Left ventricle myocardium inferior (tissue), 1 donor: ENCODE measurements at places on chromosomes 4 and X. TPM values are rescaled to one million over a fixed set of nuclear protein-coding genes. Genes with fewer than 3 reads are reported as not detected.
A peak's percentile ranks its signal among the peaks of the same experiment; 100 is the strongest.

GIMD1 gene
- not detected for total RNA-seq

NEUROG2 gene
- not detected for total RNA-seq

AVPR2 gene
- total RNA-seq: 3.1 TPM

- no peak for DNase-seq
Measured at GRCh38 chr4:165953181-165953580, 80.1 kb downstream of the TLL1 start.

DNA sequence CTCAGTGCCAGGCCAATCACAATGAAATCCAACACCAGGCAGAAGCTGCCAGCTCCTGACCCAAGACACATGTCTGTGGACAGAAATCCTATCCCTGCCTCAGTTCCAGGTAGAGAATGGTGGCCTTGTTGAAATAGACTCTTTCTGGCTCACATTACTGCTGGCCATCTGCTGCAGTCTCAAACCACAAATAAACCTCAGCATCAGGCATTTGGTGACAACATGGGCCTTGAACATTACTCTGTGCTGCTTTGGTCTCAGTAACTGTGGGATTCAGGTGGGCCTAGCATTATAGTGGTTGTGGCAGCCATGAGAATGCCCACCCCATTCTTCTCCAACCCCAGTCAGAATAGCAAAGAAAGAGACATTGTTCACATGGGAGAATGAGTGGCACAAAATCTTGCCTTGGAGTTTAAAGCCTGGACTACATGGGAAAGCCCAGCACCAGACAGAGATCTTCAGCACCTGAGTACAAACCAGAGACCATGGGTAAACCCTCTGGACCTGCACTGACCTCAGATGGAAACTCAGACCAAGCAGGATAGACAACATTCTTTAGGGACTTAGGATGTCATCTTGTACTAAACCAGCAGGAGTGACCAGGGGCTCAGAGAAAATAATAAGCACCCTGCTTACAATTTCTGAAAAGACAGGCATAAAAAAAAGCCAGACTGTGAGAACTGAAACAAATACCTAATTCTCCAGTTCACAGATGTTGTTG, 50.4 kb upstream of the TRAM1L1 start:
- no peak for DNase-seq

GRCh38 chrX:154304846-154305245, 9.3 kb downstream of the TKTL1 start:
- DNase-seq: no peak

GRCh38 chrX:2507904-2508627, 7.3 kb upstream of the DHRSX start:
- no peak for DNase-seq

- no peak for DNase-seq
Measured at GRCh38 chr4:140680686-140681085, 75.5 kb downstream of the TBC1D9 start.

GRCh38 chr4:98614094-98614493, 44.3 kb downstream of the TSPAN5 start:
- no peak for DNase-seq

DNA sequence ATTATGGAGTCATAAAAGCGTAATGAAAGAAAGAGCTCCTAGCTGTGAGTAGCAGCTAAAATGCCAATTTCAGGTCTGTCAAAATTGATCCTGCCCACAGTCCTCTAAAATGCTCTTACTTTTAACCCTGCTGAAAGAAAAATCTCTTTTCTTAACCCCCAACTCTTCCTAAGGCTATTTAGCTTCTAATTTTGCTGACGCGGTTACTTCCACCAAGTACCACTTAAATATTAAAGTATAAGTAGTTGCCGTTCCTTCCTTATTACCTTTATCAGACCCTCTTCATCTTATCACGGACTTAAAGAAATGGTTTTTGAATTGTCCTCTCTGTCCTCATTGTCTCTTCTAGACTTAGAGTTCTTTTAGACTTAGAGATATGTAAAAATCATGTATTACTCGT, 272.2 kb downstream of the FRMPD4 start:
- DNase-seq: no peak

DNA sequence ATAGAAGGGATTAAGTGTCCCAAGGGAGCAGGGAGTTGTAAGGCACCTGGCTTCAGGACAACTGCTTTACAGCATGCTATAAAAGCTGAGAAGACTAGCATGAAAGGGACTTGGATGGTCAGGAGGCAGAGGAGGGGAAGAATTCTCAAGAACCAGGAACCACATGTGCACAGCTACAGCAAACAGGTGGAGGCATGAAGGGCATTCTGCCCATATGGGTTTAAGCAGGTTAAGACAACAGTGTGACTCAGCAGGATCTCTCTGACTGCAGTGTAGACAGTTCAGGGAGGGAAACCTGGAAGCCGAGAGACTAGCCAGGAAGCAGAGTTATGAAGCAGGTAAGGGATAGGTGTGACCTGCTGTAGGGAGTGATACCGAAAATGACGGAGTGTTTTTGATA, 117.0 kb downstream of the DHRSX start:
- no peak for DNase-seq

DNA sequence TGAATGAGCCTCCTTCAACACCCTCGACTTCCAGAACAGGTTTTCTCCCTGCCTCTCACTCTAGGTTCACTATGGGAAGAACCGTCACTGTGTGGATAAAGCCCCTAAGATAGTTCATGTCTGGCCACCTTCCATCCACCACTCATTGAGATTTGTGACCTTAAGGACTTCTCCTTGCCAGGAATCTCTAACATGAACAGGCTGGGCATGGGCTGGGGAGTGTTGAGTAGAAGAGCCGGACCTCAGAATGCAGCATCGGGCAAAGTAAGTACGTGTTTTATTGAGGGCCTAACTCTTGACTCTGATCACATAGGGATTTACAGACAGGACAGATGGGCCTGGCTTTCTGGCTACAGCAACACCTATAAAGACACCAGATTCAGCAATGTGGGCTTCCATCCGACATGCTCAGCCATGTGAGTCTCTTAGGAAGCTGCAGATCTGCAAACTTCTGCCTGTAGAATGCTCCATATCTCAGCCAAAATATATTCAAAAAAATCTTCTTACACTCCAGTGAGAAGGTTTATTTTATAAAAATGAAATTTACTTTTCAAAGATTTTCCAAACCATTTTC, 26.4 kb upstream of the TRIM60 start:
- DNase-seq: no peak

GRCh38 chr4:126168484-126168883, 853.7 kb downstream of the FAT4 start:
- no peak for DNase-seq

GRCh38 chr4:8705161-8706145, 112.9 kb downstream of the CPZ start:
- DNase-seq: peak; percentile 8

DNA sequence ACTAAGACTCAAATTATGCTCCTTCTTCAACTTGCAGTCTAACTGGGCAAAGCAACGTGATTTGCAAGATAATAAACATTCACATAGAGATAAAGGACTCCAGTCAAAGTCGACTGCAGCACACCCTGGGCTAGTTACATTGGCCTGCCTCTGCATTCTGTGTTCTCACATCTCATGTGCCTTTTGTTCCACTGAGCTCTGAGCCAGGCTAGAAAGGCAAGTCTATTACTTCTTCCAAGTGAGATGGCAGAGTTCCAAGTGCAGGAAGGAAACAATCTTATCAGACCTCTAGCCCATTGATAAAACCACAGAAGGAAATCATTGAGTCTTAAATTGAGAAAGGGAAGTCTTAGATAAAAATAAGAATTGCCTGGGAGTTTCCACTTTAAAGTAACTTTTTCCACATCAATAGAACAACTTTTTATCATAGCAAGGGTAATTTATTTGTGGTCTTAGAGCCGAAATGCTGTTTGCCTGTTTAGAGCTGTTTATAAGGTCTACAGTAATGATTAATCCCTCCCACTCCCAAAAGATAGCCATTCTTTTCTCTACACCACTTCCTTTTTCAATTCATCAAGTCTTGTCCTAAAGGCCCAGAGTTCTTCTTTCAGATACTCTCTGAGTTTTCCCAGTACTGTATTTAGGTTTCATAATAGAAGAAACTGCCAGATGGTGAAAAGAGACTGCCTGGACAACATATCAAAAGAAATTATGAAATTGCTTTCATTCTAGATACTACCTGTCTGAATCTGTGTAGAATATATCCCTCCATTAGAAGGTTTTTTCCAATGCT, 200.2 kb downstream of the GUCY2F start:
- no peak for DNase-seq

GRCh38 chr4:127080141-127080540, 552.6 kb upstream of the INTU start:
- DNase-seq: no peak

DNA sequence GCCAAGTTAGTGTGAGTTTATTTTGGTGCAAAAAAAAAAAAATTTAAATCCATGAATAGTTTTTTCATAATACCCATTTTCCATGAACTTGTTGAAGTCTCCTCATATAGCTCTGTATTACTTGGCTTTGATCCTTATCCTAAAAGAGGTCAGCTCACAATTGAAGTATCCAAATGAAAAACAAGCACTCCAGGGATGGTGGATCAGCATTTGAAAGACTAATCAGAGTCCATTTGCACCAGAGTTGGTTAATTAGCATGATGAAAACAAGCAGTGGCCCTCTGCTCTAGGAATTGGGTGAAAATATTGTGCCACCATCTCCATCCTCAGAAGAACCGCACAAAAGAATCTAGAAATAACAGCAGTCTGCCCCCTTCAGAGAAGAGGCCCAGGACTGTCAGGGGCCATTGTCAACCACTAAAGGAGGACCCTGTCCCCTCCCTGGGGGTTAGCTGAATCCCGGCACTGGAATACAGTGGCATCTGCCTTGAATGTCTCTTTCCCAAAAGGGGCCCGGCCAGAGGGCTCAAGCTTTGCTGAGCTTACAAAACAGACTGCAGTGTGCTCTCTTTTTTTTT, 24.7 kb downstream of the SH3KBP1 start:
- DNase-seq: no peak

DNA sequence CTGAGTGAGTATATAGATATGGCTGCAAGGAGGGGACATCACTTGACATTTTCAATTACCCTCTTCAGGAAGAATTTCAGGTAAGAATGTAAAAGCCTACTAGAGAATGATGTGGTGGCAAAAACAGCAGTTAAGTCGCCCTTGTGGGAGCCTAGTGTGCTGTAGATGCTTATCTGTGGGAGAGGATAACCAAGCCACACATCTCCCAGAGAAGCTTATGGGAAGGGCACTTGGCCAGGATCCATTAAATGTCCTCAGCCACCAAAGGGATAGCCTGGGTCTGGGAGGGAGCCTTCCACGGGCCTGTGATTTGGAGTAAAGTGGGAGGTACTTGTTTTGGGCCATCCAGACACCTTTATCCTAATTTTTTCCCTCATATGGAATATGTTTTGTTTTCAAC, 41.3 kb upstream of the BCLAF3 start:
- DNase-seq: no peak

- DNase-seq: no peak
Measured at GRCh38 chr4:10380735-10381134, 76.5 kb downstream of the ZNF518B start.

GRCh38 chrX:104707572-104707971, 141.6 kb downstream of the IL1RAPL2 start:
- DNase-seq: no peak
